ENCODE measurements at places on chromosomes 1 and 21.

GRCh38 chr1:208074353-208074752 lies 163.4 kb upstream of the CD34 start:
- no peak for DNase-seq

- DNase-seq: no peak
These were observed 15.1 kb upstream of the KLF17 start for GRCh38 chr1:44103270-44104131.

GRCh38 chr1:167661527-167662426 lies 31.7 kb downstream of the RCSD1 start:
- no peak for DNase-seq

DNA sequence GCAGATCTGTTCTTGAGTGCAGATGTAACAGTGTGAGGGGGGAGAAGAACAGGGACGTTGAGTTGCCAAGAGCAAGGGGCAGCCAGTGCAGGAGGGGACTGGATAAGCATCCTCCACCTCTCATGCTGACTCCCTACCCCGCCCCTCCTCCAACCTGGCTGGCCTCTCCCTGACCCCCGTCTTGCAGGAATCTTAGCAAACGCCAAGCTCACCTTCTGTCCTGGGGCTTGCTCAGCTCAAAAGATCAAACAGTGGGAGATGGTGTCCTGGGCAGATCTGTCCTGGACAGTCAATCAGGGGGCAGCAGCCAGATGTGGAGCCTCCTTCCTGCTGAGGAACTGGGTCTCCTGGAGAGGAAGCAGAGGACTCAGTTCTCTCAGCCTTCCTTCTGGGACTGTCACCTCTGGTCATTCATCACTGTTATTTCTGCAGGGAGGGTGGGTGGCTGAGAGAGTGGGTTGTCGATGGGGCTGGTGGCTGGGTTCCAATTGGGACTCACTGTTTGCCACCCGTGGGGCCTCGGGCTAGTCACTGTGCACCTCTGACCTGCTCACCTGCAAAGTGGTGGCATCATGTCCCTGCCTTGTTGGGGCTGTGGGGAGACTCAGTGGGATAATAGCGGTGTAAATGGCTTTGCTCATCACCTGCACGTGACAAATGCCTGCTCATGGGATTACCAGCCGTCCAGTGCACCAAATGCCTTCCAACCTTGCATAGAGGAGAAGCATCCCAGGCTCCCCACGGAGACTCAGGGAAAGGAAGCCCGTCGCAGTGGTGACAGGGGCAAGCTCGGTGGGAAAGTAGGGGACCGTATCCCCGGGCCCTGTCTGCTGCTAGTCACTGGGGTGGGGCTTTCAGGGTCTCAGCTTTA lies 154.4 kb downstream of the PTPRU start:
- DNase-seq: no peak

DNA sequence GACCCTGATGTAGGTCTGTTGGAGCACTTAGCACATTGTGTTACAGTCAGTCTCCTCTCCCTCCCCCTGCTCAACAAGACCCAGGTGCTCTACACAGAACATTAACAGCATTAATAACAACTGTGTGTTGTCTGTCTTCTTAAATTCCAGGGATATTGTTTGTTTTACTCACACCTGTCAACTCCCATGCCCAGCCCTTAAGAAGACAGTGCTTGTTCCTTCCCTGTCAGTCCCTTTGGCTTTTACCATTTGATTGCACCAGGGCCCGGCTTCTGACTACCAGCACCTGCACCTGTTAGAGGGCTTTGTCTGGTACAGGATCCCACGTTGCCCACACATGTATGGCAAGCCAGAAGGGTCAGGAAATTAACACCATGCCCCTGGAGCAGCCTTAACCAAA lies 11.7 kb downstream of the RIMKLA start:
- peak; percentile 56 for DNase-seq

DNA sequence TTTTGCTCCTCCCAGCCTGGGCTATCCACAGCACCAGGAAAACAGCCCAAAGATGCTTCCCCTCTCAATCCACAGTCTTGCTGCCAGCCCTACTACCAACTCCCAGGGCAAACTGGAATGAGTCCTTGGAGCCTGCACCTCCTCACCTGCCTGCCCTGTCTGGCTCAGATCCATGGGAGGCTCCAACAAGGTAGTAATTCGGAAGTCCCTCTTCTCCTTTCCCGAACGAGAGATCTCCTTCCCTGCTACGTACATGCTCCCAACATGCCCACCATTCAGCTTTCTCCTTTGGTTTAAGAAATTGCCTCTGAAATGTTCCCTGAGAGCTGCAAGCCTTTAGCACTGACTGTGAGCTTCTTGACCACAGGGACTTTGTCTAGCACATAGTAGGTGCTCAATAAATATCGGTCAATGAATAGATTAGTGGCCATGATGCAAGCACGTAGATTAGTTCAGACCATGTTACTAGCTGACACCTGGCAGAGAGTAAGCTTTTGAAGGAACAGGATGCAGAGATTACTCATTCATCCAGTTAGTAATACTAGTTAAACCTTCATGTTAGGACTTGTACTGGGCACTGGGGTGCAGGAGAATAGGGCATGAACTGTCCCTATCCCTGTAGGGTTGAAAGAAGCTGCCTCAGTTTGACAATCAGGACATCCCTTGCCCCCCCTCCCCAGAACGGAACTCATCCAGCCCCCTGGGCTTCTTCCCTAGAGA lies 80.1 kb downstream of the DISP3 start:
- DNase-seq: no peak

GRCh38 chr1:12121212-12122003 lies 45.4 kb upstream of the TNFRSF1B start:
- DNase-seq: no peak

DNA sequence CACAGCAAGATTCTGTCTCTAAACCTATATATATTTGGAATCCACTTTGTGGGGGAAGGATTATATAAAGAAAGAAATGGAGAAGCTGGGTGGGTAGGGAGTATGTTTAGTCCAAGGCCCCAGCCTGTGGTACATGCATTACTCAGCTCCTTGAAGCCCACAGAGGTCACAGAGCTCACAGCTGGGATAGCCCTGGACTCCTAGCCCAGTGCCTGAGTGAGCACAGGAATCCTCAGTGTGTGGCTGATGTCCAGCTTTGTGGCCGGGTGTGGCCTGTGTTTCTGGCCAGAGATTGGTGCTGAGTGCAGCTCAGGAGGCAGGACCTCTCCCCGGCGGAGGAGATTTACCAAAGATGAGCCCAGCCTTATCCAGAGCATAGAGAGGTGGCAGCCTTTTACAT lies 7.6 kb downstream of the CAPN9 start:
- no peak for DNase-seq

DNA sequence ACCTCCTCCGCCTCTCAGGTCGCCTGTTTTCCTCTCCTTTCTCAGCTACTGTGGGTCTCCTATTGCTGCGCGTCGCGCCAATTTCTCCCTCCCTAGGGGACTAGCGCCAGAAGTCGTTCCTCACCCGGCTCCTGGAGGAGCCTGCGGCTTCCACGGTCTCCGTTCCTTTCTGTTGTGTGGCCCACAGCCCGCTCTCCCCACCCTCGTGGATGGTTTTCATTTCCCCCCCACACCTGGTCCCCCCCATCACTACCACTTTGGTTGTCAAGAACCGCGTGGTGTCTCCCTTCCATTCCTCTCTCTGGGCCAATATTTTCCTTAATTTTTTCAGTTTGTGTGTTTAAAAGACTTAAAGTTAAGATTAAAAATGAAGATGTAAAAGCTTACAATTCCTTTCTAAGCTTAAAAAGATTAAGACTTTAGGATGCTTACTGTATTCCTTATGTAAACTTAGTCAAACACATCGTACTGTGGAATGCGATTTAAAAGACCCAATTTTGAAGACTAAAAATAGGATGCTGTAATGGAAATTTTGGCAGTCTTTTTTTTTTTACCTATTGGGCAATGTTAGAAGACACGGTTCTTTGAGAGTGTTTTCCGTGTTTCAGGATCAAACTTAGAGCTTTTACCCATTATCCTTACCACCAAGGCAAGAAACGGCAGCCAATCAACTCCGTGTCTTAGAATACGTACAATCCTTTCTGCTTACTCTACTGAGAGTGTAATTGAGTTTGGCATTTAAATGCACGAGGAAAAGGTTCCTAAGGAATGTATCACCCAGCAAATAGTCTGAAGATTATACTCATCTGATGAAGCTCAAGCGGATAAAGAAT lies 773 bp downstream of the CNST start:
- peak; percentile 48 for DNase-seq

DNA sequence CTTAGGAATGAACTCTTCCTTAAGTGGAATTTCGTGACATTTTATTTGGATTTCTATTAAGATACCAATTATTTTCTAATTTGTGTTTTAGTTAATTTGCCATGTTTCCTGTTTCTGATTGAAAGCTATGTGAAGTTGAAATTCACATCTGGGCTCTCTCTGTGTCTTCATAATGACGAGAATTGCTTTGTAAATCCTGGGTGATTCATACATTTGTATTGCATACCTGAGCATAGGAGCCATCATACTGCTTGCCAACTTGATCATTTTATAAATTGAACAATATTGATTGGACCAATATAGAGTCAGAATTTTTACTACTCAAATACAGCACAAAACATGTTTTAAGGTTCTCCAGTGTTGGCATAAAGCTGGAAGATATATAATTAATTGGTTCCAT lies 817.9 kb downstream of the BRINP3 start:
- no peak for DNase-seq

GRCh38 chr1:5239911-5240310 lies 585.5 kb downstream of the AJAP1 start:
- no peak for DNase-seq
